ENCODE measurements at places on chromosomes 7 and 10.

DNA sequence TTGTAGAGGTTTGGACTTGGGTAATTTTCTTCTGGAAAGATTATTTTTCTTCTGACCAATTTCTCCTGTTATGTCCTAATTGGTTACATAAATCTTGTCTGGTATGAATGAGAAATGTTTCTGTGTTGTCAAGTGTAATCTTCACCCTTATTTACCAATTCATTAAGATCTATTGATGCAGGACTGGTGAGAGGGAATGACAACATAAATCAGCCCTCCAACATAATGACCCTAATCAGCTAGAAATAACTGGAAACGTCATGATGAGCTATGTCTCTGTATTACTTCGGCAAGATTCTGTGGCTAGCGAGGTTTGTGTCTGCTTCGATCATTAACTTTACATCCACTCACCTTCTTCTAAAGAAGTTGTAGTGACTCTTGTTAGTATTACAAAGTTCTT is 3.5 kb downstream of the FOXP2 start:
- no peak for DNase-seq

DNA sequence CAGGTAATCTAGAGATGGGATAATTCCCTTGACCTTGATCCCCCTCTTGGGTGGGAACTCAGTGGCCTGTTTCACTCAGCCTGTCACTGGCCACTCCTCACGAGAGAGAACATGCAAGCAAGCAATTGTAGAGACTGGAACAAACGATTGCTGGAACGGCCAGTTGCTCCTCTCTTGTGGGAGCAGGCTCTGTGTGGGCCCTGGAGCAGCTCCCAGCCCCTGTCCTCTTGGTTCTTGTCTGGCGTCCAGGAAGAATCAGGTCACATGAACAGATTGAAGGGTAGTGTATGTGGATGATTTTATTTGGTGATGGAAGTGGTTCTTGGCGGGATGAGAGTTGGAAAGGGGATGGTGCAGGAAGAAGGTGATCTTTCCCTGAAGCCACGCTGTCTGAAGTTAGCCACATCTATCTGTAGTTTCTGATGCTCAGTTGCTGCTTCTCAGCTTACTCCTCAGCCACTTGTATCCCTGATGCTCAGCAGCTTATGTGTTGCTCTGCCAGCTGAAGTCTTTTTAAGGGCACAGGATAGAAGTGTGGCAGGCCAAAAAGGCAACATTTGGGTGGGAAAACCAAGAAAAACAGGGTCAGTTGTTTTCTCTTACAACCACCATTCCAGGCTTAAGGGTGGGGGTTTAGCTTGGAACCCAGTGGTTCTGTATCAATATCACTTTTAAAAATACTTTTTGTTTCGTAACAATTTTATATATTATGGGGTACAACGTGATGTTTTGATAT is 15.9 kb downstream of the RNF133 start:
- no peak for DNase-seq

- no peak for DNase-seq
Observed at GRCh38 chr10:97018251-97019212, 167.2 kb downstream of the SLIT1 start.

GRCh38 chr10:74255888-74256357 is 104.9 kb downstream of the ADK start:
- no peak for DNase-seq

GRCh38 chr7:139647814-139648390 is 124.4 kb downstream of the CLEC2L start:
- DNase-seq = no peak

DNA sequence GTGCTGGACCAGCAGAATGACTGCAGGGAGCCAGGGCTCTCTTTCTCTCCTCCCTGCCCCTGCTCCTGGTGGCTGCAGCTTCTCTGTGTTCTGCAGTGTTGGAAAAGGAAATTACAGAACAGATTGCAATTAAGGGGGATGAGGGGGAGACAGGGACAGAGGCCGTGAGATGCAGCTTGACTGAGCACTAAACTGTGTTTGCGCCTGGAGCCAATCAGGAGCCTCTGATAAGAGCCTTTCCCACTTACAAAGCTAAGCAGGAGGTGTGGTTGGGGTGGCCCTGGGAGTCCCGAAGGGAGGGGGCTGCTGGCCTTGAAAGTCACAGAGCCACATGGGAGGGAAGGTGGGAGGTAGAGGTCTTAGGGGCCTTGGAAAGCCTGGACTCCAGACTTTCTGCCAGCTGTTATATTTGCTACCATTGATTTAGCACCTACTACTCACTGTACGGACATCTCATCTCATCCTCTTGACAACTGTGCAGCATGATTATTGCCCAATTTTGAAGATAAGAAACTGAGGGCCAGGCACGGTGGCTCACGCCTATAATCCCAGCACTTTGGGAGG is 26.7 kb downstream of the TRIM8 start:
- DNase-seq = no peak

GRCh38 chr7:7014827-7015595 is 167.3 kb upstream of the C1GALT1 start:
- no peak for DNase-seq

DNA sequence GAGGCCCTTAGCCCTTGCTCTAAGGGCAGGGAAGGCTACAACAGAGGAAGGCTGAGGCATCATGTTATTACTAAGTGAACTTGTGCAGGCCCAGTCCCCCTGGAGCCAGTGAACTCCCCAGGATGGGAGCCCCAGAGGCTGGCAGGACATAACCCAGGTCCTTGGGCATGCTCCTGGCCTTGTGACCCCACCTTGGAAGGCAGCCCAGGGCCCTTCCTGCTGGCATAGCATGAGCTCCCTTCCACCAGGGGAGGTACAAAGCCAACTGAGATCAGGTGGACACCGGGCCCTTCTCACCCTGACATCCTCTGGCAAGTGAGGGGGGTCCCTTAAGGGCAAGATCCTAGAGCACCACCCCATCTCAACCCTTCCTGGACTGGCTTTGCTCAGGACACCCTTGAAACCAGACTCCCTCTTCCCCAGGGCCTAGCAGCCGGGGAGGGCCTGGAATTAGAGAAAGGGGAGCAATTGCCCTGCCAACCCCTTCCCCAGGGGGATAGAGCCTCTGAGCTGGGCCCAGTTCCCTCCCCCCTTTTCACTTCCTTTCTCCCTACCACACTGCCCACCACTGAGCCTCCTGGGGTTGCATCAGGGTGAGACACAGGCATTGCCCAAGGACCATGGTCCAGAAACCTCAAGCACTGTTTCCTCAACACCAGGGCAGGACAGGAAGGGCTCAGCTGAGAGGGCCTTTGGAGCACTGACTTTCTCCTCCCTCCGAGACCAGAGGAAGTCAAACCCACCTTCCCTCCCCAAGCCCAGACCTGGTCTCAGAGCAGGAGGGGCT is 1.8 kb upstream of the VSIR start:
- no peak for DNase-seq

GRCh38 chr10:24616536-24616935 is 107.2 kb downstream of the ARHGAP21 start:
- DNase-seq = no peak

DNA sequence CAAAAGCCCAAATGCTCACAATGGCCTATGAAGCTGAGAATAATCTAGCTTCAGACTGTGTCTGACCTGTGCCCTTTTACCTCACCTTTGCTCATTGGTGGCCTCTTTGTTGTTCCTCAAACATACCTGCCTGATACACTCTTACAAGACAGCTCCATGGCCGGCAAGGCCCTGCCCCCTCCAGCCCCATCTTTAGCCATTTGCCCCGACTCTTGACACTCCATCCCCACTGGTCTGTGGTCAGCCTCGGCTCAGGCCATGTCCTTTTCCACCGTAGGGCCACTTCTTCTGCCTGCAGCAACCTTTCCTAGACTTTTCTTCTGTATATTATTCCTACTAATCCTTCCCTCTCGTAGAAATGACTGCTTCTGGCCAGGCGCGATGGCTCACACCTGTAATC is 265.2 kb downstream of the RPS24 start:
- no peak for DNase-seq

GRCh38 chr7:106614751-106615150 is 46.2 kb downstream of the CCDC71L start:
- no peak for DNase-seq

- DNase-seq = no peak
Observed at GRCh38 chr7:7294911-7295310, 112.6 kb downstream of the C1GALT1 start.

DNA sequence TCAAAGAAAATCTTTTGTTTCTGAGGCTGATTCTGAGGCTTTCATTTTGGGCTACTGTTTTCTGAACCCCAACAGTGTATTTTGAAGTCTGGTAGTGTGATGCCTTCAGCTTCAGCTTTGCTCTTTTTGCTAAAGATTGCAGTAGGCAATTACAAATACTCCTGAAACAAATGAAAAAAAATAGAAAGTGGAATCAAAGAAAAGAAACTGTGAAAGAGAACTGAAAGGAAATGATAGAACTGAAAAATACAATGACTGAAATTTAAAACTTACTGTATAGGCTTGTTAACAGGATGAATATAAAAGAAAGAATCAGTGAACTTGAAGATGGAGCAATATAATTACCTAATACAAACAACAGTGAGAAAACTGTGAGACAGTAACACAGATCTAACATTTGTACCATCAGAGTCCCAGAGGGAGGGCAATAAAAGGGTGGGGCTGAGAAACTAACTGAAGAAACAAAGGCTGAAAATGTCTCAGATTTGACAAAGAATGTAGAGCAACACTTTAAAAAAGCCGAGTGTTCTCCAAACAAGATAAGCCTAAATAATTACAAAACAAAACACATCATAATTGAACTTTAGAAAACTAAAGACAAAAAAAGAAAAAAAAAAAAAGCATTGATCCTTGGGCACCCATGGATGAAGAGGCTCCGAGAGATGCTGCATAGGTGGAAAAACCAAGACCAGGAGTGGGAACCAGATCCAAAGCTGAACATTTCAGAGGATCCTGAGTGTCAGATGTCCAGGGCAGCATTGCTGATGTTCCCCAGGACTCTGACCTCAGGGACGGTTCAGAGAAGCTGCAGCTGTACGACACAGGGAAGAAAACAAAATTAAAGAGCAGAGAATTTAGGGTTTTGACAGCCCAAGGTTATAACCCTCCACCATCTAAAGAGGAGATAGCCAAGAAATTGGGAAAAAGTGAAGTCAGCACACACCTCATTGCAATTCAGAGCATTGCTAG is 223.2 kb upstream of the IGFBP3 start:
- no peak for DNase-seq

DNA sequence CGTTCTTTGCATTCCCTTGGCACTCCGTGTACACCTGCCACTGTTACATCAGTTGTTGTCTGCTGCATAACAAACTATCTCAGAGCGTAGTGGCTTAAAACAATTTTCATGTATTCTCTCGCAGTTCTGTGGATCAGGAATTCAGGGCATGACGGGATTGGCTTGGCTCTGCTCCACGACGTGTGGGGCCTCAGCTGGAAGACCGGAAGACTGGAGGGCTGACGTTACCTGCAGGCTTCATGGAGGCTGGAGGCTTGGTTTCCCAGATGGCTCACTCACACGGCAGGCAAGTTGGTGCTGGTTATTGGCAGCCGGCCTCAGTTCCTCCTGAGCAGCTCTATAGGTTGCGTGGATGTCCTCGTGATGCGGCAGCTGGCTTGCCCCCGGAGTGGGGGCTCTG is 25.5 kb downstream of the NYAP1 start:
- no peak for DNase-seq

DNA sequence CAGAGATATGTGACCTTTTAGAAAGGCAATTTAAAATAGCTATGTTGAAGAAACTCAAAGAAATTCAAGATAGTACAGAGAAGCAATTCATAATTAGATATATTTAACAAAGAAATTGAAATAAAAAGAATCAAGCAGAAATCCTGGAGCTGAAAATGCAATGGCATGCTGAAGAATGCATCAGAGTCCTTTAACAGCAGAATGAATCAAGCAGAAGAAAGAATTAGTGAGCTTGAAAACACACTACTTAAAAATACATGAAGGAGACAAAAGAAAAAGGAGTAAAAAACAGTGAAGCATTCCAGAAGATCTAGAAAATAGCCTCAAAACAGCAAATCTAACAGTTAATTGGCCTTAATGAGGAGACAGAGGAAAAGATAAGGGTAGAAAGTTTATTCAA is 20.0 kb downstream of the ZPBP start:
- DNase-seq = no peak

DNA sequence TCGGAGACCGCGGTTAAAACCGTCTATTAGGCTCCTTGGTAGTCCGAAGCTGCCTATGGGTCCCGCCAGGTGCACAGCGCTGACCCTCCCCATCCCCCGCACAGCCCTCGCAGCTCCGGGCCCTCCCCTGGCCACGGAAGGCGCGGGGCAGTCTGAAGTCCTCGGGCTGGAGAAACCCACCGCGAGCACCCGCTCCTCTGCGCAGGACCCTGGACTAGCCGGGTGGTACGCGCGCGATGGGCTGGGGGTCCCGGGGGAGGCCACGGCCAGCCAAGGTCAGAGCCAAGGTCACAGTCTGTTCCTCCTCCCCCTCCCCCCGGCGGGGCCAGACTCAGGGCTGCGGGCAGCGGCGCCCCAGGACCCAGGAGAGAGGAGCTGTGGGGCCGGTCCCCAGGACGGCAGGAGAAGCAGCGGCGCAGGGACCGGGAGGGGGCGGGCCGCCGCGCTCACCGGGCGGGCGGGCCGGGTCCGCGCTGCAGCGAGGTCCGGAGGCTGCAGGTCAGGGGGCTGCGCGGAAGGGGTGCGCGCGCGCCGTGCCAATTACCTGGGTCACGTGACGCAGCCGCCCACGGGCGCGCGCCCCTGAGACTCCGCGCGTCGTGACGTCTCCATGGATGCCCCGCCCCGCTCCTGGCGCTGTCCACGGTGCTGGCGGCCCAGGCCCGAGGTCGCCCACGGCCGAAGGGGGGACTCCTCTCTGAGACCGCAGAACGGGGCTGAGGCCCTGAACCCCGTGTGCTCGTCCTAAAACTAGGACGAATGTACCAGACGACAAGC is at the start of gene OGDHL:
Gene OGDHL, minus strand, starts transcription at position 535 of the 777 bp plus-strand sequence. CDS start 3,731 bp downstream, outside the sequence.
- peak; percentile 16 for DNase-seq

GRCh38 chr7:26860361-26860760 is 4.0 kb downstream of the SKAP2 start:
- DNase-seq = no peak

DNA sequence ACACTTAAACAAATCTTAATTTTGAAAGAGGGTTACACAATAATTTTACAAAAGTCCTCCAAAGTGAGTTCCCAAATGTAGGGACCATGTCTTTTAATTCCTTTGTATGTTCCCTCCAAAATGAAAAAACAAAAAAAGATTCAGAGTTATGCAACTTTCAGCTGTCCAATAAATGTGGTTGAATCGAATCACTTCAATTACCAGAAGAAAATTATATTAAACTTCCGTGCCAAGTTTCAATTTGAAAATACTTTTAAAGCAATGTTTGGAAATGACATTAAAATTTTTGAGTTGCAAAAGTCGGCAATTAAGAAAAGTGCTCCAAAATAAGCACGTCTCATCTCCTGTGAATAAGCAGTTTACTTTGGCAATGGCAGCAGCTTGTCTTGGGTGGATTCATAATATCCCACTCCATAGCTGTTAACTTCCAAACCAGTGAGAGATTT is 60.3 kb upstream of the C1GALT1 start:
- DNase-seq = no peak

- DNase-seq = no peak
Observed at GRCh38 chr10:130160775-130161174, 24.6 kb downstream of the GLRX3 start.

- DNase-seq = no peak
Observed at GRCh38 chr10:30028006-30028737, 31.2 kb downstream of the JCAD start.

GRCh38 chr10:106032450-106033002 is 1132.0 kb downstream of the SORCS1 start:
- no peak for DNase-seq

GRCh38 chr7:28621369-28621841 is 209.1 kb downstream of the CREB5 start:
- DNase-seq = no peak
